CD4-positive, alpha-beta T cell treated with Interleukin-21 for 1 hour (primary cell): ENCODE measurements at places on chromosomes 2 and 18.

GRCh38 chr18:24153397-24153796 is 14.5 kb downstream of the CABYR start:
- no peak for DNase-seq

DNA sequence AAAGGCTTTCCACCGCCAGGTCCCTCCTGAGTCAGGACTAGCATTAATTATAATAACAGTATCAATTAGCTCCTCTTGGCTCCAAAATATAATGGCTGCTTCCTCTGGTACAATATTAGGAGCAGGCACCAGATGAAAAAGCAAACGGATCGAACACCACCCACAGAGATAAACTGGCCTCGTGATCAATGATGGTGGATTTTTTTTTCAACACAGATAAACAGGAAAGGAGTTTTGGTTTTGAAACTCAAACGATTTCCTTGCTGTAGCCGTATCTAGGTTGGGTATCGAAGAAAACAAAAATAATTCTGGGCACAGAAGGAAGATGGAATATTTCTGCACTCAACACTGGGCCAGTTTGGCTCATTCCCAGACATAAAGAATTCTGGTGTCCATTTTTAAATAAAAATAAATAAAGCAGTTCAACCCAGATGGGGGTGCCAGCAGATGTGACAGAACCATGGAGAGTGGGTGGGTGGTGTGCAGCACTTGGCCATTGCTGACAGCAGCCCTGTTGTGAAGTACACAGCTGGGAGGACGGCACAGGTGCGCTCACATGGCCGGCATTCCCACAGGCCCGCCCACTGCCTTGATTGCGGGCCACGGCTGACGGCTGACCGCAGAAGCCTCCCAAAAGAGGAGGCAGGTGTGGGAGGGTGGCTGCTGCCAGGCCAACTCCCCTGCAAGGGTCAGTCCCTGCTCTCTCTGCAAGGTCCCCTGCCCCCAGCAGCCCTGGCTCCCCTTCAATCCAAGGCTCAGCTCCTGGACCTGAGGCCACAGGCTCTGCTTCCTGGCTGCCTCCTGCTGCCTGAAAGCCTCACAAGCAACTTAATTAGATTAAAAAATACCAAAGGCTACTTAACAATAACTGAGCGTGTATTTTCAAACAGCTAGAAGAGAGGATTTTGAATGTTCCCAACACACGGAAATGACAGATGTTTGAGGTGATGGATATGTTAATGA is 351.9 kb upstream of the ID2 start:
- DNase-seq = no peak

- no peak for DNase-seq
Measured at GRCh38 chr2:52145005-52145404, 1113.1 kb upstream of the NRXN1 start.

GRCh38 chr2:30184035-30184434 is 37.2 kb downstream of the YPEL5 start:
- no peak for DNase-seq

DNA sequence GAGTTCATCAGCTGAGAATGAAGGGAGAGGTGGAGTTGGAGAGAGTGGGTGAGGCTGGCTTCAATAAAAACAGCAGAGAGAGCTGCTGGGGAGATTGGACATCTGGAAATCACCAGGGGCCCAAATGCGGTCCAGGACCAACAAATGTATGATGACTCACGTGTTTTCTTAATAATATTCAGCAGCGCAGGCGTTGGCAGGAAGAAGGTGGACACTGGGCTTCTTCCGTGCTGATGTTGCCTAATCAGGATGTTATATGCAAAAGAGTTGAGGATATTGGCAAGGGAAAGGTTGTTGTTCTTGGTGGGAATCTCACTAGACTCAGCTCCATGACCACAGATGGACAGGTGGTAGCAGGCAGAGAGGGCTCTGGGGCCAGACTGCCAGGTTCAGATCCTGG is 12.8 kb upstream of the PLA2R1 start:
- no peak for DNase-seq

DNA sequence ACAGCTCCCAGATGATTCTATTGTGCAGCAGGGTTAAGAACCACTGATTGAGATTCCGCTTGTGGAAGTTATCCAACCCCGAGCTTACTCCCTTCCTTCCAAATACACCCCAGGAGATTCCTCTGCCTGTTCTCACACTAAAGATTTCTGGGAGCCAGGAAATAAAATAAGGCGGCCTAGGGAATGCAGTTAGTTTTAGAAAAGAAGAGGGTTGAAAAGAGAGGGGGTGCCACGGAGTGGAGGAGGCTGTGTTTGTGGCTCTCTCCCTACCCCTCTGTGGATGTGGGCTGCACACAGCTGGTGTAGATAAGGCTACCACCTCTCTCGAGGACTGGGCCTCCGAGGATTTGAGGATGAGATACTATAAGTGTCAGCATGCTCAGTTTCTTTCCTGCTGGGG is 25.1 kb upstream of the SP3 start:
- no peak for DNase-seq

DNA sequence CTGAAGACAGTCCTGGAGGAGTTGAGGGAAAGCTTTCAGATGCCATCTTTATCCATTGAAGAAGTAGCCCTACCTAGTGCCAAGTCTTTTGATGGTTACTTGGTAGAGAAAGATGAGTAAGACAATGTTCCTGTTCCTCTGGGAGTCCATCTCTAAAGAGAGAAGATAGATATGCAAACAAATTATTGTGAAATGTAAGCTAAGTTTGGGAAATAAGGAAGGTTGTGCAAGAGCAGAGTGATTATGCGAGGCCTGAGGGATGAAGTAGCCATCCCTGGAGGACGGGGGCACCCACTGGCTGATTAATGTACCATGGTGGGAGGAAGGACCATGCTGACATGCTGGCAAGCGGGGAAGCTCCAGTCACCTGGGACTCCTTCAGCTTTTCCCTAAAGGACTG is 994 bp upstream of the DTNA start:
- DNase-seq = no peak

GRCh38 chr2:31238126-31238905 is 4.4 kb downstream of the EHD3 start:
- DNase-seq = no peak

DNA sequence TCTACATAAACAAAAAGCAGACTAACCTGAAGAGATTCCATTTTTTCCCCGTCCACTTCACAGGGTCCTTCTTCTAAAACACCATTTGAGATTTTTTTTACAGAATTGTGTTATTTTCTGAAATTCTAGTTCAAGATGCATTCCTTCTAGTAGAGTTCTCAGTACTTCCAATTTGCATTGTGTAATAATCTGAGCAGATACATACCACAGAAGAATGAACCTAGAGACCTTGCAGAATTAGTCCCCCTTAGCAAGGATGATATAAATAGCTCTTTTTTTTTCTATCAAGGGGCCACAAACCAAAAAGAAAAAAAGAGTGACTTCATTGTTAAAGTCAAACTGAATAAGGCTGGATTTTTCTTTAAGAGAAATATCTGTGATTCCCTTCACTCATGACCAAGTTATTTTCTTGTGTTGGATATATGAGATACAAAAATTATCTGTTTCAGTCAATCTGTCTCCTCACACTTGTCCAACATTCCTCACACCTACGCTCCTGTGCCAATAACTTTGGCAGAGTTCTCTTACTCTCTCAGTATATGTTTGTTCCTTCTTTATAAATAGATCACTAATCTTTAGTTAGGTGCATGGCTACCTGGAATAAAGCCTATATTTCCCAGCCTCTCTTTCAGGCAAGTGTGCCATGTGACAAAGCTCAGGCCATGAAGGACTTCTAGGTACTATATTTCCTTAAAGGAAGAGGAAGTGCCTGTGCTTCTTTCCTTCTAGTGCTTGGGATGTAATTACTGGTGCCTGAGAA is 183.5 kb downstream of the ZNF385B start:
- DNase-seq = no peak

- no peak for DNase-seq
Measured at GRCh38 chr18:28048612-28049011, 128.3 kb downstream of the CDH2 start.

DNA sequence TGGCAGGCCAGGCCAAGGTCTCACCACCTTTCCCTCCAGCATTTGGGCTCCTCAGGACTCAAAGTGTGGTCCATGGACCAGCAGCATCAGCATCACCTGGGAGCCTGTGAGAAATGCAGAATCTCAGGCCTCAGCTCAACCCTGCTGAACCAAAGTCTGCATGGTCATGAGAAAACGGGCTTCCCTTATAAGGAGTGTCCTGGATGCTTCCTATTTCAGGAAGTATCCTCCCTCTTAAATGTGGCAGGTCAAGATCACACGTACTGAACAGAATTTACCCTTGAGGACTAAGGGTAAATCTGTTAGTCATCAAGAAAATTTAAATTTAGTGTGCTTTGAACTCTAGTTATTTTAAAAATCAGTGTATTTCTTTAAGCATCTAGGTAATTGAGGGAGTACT is 11.8 kb downstream of the CD8A start:
- no peak for DNase-seq

GRCh38 chr2:121697108-121697631 is 39.5 kb downstream of the NIFK start:
- no peak for DNase-seq

- no peak for DNase-seq
Measured at GRCh38 chr18:65439188-65439587, 311.6 kb upstream of the CDH7 start.

DNA sequence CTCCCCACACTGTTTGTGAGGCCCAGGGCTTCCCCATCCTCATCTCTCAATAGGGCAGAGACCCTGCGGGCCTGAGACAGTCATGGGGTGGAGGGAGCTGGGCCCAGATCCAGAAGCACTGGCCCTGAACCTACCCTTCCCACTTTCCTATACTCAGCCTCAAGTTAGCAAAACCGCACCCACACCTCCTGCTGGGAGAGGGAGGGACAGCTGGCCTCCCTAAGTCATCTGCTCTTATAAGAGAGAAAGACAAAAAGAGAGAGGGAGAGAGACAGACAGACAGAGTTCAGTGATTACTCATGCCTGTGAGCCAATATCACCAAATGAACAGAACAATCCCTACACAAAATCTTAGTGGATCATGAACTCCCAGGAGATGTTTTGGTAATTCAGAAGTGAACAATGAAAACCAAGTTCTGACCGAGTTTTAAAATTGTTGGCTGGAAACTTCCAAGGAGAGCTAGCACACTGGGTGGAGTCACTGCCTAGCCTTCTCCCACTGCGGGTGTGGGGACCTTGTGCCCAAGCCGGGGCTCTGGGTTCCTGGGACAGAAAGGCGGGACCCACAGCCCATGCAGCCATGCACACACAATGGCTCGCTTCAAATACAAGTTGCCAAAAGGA is 130.5 kb downstream of the PXDN start:
- DNase-seq = no peak

GRCh38 chr2:223901854-223902253 is 43.3 kb downstream of the WDFY1 start:
- no peak for DNase-seq

- DNase-seq = no peak
Measured at GRCh38 chr2:158970241-158970751, 1.9 kb downstream of the TANC1 start.

GRCh38 chr2:64327129-64327509 is 126.8 kb upstream of the LGALSL start:
- DNase-seq = no peak

GRCh38 chr2:47595687-47596086 is 187.3 kb upstream of the MSH6 start:
- DNase-seq = no peak

DNA sequence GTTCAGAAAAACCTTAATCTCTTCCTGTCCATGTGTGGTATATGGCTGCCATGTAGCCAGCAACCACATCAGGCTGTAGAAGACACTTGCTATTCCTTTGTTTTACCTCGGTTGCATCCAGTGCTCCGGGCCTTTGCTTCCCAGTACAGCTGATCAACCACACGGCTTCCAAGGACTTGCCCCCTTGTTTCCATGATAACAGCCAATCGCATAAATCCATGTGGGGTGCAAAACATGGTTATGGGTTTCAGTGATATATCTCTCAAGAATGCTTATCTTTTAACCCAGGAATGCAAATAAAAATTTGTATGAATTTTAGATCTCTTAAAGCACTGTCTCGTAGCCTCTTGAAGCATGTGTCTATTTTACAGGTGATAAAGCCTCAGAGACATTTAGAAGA is 118.3 kb downstream of the MGAT5 start:
- DNase-seq = no peak

- DNase-seq = no peak
Measured at GRCh38 chr18:39801848-39802247, 2153.2 kb upstream of the PIK3C3 start.

- no peak for DNase-seq
Measured at GRCh38 chr2:144943293-144943941, 423.5 kb upstream of the ZEB2 start.

DNA sequence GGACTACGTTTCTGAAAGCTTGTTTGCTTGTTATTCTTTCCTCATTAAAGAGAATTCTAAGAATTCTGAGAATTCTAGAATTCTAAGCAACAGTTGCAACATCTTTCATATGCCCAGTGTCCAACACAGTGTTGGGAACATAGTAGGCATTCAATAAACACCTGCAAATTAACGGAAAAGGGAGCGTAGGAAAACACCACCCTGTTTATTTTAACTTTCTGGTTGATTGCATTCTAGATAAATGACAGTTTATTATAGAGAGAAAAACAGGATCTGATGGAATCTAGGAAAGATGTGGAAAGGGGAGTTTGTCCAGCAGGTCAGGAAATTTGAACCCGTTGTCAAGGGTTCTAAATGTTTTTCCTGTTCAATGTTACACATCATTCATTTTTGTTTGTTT is 24.2 kb upstream of the EFEMP1 start:
- no peak for DNase-seq

DNA sequence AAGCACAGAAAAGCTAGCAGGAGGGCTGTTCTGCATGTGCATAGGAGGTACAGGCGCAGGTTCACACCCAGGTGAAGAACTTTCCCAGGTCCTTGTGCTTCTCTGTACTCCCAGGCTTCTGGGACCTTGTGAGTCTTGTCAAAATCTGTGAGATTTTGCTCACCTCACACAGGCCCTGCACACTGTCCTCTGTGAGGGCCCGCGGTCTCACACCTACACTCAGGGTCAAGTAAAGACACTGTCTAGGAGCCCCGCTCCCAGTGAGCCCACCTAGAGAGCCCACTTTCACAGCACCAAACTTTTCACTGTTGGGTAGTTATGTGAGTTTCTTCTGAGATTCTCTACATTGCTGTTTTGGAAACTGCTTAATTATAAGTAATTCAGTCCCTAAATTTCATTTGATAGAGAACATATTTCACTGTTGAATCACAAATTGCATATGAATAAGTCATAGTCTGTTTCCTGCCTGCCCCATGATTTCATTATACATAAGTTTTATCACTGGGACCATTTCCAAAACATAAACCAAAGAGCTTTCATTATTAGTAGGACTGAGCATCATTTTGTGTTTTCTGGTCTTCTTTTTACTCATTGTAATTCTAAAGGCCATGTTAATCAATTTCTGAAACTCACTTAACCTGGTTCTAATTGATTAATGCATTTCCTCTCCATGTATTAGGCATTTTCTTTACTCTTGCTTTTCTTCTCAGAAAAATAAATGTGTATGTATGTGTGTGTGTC is 234.2 kb upstream of the SPOPL start:
- no peak for DNase-seq

GRCh38 chr2:237297421-237298150 is 116.4 kb downstream of the COL6A3 start:
- DNase-seq = no peak

- DNase-seq = peak; percentile 24
Measured at GRCh38 chr2:135473567-135473966, 57.5 kb downstream of the ZRANB3 start.

- no peak for DNase-seq
Measured at GRCh38 chr18:9874728-9875127, 11.0 kb upstream of the TXNDC2 start.
